ENCODE measurements at places on chromosomes 2 and 18.

- DNase-seq, result peak; percentile 72
These were observed 1.5 kb downstream of the PROM2 start for GRCh38 chr2:95275601-95276243.

DNA sequence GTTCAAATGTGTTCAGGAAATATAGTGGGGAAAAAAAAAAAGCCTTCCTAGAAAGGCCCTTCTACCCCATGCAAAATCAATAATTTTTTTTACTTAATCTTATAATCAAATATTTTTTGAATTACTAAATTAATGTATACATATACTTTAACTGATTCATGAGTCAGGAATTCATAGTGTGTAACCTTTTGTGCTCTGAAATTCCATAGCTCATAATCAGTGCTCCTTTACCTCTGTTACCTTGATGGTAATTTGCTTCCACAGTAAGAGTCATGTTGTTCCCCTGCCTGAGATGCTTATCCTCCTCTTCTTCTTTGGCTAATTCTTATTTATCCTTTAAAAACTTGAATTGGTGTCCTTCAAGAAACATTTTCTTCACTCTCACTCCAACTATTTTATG, 414.2 kb downstream of the THSD7B start:
- no peak for DNase-seq

- DNase-seq, result no peak
These were observed 64.6 kb downstream of the RALBP1 start for GRCh38 chr18:9539938-9540337.

DNA sequence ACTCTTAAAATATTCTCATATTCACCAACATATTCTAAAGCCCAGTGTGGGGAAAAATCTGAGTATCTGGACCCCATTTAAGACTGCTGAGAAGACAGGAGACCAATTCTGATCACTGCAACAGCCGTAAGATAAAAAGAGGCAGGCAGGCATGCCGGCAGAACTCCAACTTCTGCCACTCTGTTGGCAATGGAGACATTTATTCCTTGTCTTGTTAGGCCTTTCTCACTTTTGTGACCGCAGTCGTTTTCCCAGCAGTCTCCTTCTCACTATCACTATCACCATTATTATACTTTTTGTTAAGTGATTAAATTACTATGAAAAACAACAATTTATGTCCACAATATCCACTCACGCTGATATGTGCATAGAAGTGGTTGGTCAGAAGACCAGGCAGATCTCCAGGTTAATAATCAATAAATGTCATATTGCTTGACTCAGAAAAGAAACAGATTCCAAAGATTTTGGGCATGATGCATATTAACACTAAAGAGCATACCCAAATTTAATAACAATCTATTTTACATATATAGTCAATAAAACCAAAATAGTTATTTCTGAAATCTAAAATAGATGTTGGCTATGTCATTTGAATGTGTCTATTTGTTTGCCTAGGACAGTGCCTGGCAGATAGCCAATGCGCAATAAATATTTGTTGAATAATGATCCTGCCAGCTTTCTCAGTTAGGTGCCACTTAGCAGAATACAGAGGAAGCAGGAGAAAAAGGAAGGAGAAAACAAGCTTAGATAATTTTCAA, 38.2 kb downstream of the SESTD1 start:
- no peak for DNase-seq

DNA sequence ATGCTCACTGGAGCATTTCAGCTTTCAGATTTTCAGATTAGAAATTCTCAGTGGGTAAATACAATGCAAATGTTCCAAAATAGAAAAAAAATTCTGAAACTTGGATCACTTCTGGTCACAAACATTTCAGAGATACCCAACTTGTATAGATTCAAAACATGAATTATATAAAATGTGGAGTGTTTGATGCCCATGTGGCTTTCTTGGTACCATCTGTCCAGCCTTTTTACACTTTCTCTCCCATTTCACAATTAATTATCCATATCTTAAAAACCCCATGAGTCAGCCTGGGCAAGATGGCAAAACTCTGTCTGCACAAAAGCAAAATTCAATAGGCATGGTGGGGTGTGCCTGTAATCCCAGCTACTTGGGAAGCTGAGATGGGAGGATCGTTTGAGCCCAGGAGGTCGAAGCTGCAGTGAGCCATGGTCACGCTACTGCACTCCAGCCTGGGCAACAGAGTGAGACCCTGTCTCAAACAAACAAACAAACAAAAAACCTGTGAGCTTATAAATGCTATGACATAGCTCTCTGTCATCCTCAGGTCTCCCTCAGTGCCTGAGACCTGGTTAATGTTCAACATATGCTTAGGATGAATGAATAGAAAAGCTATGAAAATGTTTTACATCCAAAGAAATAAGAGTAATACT, 146.3 kb upstream of the TTC39C start:
- DNase-seq, result no peak
